ENCODE measurements at places on chromosomes 1 and 21.
A peak's percentile ranks its signal among the peaks of the same experiment; 100 is the strongest.

- no peak for DNase-seq
Observed at GRCh38 chr1:31883357-31883942, 54.7 kb downstream of the PTP4A2 start.

DNA sequence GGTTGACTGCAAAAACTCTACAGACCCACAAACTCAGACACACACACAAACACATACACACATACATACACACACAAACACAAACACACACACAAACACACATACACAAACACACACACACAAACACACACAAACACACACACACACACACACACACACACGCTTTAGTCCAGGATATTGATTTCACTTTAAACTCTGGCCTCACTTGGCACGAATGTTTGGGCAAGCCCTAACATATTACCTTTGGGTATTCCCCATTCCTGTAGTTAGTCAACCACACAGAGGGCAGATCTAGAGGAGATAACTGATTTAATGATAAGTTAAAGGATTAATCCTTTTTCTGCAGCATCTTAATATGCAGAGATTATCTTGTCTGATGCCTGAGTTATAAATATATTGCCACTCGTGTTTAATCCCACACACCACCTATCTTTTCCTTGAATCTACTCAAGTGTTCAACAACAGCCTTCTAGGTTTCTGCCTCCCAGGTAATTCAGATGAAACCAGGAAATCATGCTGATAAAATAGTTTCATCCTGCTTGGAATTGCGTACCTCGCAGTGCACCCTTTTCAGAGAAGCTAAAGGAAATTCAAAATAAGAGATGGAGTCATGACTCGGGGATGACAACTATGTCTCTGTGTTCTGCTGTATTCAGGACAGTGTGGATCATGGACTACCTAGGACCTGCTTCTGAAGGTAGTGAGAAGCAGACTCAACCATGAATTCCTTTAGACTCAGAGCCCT is 14.5 kb upstream of the RUNX1 start:
- no peak for DNase-seq

- DNase-seq = peak; percentile 65
Observed at GRCh38 chr1:203038217-203038741, 12.0 kb downstream of the PPFIA4 start.

- no peak for DNase-seq
Observed at GRCh38 chr21:41952568-41953248, 1.1 kb downstream of the C2CD2 start.

GRCh38 chr1:45687754-45688740 is at the start of gene TMEM69:
TMEM69 (plus strand) TSS chr1:45688181; CDS start chr1:45691069, 2,888 bp downstream.
- peak; percentile 86 for DNase-seq

GRCh38 chr21:42651515-42652401 is 1.7 kb upstream of the PDE9A start:
- no peak for DNase-seq

GRCh38 chr1:227305894-227306626 is 12.2 kb downstream of the CDC42BPA start:
- DNase-seq = no peak

GRCh38 chr1:53379662-53380002 is 51.8 kb upstream of the LRP8 start:
- DNase-seq = no peak

- no peak for DNase-seq
Observed at GRCh38 chr1:24803220-24803619, 58.0 kb downstream of the CLIC4 start.

DNA sequence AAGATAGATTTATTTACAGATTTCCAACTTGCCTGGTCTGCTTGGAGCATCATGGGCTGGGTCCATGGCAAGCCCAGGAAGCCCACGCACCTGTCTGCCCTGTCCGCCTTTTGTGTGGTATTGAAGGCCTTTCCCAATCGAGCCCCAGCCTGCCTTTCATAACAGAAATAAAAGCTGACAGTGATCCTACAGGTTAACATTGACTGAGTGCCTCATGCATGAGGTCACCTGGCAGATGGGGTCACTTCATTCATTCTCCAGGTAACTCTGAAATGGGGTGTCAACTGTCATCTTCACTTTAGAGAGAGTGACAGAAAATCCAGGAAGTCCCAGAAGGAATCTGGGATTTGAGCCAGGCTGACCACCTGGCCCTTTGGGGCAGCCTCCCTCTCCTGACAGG is 36.3 kb upstream of the CASZ1 start:
- DNase-seq = no peak

- no peak for DNase-seq
Observed at GRCh38 chr1:204075139-204075521, 2.2 kb downstream of the SOX13 start.

DNA sequence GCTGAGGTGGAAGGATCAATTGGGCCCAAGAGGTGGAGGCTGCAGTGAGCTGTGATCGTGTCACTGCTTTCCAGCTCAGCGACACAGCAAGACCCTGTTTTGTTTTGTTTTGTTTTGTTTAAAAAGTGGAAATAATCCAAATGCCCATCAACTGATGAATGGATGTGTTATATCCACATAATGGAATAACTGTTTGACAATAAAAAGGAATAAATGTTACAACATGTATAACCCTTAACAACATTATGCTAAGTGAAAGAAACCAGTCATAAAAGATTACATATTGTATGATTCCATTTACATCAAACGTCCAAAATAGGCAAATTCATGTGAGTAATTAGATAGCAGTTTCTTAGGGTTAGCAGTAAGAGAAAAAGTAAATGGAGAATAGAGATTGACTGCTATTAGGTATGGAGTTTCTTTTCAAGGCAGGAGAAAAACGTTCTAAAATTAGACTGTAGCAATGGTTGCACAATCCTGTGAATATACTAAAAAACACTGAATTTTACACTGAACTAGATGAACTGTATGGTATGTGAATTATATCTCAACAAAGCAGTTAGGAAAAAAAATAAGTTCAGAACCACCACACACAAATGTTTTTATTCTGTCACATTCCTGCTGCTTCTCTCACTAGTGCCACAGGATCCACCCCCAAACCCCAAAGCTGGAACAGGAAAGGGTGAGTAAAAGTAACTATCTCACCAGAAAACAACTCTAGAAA is 15.7 kb downstream of the FOXJ3 start:
- DNase-seq = peak; percentile 22

DNA sequence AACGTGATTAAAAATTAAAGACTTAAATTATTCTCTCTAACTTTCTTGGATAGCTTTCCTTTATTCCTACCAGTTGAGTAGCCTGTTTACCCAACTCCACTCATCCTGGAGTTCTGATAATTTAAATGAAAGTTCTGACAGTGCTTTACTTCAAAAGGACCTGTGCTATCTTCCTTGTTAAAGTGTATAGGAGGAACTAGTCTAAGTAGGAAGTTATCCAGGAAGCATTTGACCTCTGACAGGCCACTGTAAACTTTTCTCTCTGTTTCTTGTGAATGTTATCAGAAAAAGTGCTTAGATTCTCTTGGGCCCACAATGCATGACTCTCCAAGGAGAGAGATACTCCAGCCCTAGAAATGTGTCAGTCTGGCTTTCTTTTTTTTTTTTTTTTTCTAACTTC is 9.2 kb downstream of the UAP1 start:
- no peak for DNase-seq

DNA sequence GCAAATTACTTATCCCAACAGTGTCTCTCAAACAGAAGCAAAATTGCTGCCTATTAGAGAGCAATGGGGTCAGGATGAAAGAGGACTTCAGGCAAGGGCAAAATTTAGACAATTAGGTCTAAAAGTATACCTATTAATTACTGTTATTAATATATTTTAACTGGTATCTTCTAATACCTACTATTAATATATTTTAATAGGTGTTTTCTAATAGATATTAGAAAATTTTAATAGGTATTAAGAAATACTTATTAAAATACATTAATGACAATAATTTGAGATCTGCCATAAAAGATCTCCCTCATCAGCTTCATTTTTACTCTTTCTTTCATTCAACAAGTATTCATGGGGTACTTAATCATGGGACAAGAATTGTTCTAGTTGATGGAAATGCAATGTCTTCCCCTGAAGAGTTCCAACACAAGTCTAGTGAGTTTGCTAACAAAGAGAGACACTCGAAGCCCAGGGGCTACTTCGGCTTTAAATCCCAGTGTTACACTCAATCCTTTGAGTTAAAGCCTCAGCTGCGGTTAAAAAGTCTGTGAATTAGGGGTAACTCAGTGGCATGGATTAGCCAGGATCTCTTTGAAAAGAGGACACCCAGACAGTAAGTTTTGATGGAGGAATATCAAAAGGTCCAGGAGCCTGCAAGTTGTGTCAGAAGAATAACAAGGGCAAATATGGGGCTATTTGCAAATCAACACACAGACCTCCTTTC is 44.1 kb downstream of the STYXL2 start:
- DNase-seq = no peak

DNA sequence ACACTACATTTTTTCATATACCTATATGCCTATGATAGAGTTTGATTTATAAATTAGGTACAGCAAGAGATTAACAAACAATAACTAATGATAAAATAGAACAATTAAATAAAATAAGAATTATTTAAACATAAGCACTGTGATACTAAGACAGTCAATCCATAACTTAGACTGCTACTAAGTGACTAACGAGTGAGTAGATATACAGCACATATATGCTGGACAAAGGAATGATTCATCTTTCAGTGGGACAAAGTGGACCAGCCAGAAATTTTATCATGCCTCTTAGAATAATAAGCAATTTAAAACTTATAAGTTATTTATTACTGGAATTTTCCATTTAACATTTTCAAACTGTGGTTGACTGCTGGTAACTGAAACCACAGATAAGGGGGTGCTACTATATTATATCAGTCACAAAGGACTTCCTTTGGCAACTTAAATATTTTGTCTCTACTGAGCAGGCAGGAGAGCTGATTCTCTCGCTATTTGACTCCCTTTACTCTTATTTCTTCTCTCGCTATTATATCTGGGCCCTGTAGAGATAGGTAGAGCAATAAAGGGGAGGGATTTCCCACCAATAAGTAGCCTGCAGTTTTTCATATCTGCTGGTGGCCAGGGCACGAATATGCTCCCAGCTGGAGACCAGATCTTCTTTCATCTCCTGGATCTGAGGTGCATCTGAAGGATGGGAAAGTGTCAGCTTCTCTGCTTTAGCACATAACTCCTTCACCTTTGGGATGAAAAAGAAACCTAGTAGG is 10.8 kb downstream of the SPTA1 start:
- no peak for DNase-seq

DNA sequence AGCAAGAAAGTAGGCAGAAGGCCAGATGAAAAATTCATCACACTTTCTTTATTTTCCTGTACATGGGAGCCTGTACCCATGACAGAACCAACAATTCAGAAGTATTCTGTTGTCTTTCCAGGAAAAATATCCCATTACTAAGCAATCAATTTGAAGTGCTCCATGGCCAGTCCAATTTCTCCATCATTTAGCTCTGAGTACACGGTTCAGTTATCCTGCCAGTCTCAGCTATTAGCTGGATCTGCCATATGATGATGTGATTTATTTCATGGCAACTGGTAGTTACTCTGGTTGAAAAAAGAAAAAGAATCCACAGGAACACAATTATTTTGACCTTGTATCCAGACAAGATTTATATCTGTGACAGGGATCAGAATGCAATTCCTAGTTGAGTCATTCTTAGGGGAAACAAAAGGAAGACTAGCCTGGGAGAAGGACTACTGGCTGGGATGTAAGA is 70.6 kb upstream of the GORAB start:
- no peak for DNase-seq

DNA sequence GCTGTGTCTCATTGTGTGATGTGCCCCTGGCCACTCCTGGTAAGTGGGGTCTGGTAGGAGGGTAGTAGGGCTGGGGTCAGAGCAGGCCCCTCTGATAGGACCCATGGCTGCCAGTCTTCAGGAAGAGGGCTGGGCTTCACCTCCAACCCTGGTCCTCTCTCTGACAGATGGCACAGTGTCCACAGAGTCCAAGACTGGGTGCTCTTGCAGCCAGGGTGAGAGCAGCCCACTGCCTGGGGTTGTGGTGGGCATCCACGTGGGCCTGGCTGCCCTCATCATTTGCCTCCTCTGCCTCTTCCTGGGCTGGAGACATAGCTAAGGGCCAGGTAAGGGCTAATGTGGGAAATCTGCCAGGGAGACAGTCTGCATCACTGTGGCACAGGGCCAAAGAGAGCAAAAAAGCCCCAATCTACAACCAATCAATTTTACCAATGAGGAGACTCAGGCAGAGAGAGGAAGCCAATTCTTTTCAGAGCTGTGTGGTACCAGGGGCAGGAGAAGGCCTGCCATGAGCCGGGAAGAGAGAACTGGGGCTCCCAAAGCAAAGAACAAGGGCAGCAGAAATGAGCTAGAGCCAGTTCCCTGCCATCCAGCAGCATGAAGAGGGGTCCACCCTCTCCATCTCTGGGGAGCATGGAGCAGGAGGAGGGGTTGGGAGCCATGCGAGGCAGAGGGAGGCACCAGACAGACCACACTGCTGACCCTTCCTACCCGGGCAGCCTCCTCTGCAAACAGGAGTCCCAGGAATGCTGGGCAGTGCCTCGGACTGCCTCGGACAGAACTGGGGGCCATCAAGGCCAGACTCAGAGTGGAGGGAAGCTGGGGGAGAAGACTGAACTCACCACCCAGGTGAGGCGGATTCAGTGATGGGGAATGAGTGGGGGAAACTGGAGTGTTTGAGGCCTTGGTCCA is 26.8 kb downstream of the SLC27A3 start:
- DNase-seq = no peak

DNA sequence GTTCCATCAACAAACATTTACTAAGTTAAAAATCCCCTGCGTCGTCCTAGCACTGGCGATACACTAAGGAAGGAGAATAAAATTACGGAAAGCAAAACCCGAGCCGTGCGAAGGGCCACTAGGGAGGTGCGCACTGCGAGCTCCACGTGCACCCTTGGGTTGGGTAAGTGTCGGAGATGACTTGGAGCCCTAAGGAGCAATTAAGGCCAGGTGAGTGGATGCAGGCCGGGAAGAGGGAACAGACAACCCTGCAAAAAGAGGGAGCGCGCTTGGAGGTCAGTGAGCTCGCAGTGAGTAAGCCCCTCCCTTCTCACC is 704 bp downstream of the WDR4 start:
- no peak for DNase-seq

All from MV-4-11 (cell line).